ENCODE measurements at places on chromosomes 12 and 14.

DNA sequence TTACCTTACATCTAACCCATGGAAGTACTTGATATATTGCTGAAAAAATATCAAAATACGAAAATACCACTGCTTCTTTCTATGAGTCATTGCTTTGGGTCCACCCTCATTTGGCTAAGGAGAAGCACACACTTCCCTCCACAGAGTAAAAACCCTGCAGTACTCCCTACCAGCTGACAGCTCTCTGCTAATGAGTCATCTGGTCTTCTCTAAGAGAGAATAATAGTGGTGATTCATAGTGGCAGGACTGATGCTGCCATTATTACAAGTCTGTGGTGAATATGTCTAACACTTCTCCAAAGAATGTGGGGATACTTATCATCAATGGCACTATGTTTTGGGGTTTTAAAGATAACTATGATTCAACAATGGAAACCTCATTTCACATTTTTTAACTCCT is 90.7 kb downstream of the PPFIA2 start:
- no peak for DNase-seq

GRCh38 chr12:3458041-3458440 is 33.0 kb upstream of the PRMT8 start:
- DNase-seq, result no peak

DNA sequence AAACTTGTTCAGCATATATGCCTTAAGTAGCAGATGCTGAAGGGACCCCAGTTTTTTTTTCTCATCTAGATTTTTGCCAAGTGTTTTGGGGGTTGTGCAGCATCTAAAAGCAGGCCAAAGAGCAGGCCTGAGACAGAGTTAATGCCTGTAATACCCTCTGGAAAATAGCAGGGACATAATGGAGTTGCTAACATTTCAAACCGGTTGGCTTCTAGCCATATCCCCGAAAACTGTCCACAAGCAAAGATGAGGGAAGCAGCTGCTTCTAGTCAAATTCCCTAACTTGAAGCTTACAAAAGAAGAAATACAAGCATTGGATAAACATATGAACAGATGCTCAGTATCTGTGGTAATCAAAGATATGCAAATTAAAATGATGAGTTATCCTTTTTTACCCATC is 52.1 kb upstream of the AEBP2 start:
- no peak for DNase-seq

GRCh38 chr12:108729612-108730364 is 1.5 kb downstream of the CORO1C start:
- no peak for DNase-seq

DNA sequence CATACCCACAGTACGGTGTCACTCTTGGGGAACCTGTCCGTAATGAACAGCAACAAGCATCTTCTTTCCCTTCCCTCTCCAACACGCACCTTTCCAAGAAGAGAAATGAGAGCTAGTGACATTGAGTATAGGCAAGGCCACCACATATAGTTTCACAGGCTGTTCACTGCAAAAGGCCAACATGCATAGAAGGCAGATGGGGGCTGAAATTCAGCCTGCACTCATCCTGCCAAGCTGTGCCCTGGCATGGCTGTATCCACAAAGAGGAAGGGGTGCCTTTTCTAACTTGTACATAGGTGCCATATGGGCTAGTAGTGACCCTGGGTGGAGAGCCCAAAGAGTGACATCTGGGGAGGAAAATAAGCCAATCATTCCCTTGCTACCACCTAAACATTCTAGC is 169.6 kb downstream of the ZFP36L1 start:
- DNase-seq, result no peak

GRCh38 chr12:51017452-51017851 is 8.7 kb downstream of the SLC11A2 start:
- no peak for DNase-seq

- no peak for DNase-seq
Observed at GRCh38 chr12:5416571-5416970, 15.3 kb upstream of the NTF3 start.

GRCh38 chr12:62934239-62934798 is 631 bp downstream of the PPM1H start:
- DNase-seq, result no peak

GRCh38 chr12:3453990-3454680 is 36.9 kb upstream of the PRMT8 start:
- DNase-seq, result no peak

DNA sequence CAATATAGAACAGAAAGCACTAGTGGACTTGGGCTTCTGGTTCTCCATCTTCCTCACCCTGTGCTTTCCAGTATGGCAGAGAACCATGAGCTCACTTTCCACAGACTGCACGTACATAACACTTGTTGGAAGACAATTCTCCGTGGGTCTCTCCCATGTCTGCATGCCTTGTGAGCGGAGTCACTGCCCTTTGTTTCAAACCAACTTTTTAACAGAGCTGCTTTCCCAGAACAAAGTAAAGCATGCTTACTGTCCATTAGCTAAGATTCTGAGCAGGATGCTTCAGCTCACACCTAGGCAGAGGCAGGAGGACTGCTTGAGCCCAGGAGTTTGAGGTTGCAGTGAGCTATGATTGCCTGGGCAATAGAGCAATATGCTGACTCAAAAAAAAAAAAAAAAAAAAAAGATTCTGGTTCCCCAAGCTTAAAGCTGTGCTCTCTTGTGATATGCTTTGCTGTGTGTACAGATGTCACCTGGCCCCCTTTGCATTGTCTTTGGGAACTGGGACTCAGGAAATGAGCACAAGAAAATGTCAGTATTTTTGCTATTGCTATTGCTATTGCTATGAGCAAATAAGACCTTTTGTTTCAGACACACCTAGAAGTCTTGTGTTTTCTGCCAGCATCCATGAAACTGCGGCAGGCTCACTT is 54.6 kb upstream of the PTGR2 start:
- no peak for DNase-seq

- DNase-seq, result no peak
Observed at GRCh38 chr12:81759190-81760051, at the start of gene PPFIA2. TSS of gene PPFIA2 (minus strand) at chr12:81759350.

GRCh38 chr14:90049390-90049789 is 12.4 kb upstream of the KCNK13 start:
- no peak for DNase-seq

DNA sequence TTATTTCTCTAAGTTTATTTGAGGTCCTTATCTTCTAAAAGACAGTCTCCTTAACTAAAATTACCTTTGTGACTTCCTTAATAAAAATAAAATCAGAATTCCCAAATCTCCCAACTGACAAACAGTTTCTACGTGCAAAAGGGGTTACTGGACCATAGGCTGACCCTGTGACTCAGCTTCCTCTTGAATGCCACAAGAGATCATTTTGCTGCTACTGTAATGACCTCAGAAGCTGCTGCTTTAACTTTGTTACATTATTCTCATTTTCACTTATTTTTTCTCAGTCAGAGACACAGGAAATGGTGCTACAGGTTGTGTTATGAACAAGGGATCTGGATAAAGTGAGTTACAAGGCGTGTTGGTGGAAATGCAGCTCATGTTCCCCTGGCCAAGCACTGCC is 132.2 kb upstream of the TMTC2 start:
- no peak for DNase-seq

DNA sequence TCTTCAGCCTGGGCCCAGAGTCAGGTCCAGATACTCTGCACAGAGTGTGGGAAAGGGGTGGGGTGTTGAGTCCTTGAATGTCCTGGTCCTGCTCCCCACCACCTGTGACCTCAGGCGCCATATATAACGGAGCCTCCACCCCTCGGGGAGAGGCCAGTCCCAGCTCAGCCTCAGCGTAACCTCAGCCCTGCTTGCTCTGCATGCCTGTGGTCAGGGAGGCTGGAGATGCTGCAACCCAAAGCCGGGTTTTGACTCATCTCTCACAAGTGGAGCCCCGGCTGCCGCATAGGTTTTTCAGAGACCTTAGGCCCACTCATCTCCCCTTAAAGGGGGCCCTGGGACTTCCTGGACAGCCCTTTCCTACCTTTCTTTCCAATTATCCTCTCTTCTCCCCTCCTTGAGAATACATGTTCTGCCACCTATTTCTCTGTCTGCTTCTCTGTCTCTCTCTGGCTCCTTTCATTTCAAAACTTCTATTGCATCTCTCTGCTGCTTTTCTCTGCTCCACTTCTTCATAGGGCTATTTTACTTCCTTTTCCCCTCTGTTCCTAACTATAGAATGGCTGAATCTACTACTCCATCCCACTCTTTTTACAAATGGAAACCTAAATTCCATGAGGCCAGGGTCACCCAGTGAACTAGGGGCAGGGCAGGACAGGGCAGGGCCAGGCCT is 1.2 kb downstream of the ITGB7 start:
- peak; percentile 86 for DNase-seq

DNA sequence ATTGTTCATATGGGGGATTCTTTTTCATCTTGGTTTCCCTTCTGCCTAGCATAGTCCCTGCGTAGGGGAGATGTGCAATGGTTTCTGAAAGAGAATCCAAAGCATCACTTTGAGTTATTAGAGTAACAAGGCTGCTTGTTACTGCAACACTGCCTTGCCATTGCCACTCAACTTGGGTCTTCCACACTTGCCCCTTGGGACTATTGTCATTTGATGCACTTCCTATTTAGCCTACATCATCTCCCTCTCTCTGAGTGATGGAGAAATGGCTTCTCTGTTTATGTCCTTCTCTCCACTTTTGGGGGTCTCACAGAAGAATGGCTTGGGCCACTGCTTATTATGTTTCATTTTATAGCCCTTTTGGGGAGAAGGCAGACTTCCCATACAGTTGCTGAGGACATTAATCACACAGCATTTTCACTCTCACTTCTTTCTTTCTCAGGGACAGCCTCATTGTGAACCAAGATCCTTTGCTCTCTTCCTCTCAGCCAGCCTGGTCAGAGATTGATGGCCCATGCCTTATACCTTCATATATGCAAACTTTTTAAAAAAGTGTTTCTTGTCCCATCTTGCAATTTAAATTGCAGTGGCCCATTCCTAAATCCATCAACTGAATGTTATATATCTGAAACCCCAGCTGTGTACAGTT is 50.8 kb upstream of the POC1B start:
- no peak for DNase-seq

- no peak for DNase-seq
Observed at GRCh38 chr14:37078131-37078530, 94.3 kb downstream of the SLC25A21 start.

GRCh38 chr14:69427596-69427995 is 29.1 kb downstream of the SLC39A9 start:
- DNase-seq, result no peak
